ENCODE measurements at places on chromosomes 1 and 21. TPM values are rescaled to one million over a fixed set of nuclear protein-coding genes. Genes with fewer than 3 reads are reported as not detected.
A peak's percentile ranks its signal among the peaks of the same experiment; 100 is the strongest.

GRCh38 chr1:6024376-6024775 is 21.3 kb upstream of the KCNAB2 start:
- no peak for DNase-seq

DNA sequence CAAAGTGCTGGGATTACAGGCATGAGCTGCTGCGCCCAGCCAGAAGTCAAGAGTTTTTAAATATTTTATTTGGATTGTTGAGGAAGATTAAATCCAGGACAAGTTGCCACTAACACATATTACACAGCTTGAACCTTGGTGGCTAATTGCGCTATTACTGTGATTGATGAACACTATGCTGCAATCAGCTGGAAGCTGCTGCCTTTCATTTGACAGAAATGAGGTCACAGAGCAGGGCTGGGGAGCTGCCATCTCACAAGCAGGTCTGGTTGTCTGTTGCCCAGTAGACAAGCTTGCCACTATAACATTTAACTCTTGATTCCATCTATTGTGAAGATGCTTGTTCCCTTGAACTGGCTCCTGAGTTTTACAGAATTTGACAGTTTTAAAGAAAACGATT is 37.4 kb upstream of the NRDC start:
- DNase-seq: no peak

GRCh38 chr1:221408117-221408803 is 333.6 kb downstream of the DUSP10 start:
- DNase-seq: no peak

DNA sequence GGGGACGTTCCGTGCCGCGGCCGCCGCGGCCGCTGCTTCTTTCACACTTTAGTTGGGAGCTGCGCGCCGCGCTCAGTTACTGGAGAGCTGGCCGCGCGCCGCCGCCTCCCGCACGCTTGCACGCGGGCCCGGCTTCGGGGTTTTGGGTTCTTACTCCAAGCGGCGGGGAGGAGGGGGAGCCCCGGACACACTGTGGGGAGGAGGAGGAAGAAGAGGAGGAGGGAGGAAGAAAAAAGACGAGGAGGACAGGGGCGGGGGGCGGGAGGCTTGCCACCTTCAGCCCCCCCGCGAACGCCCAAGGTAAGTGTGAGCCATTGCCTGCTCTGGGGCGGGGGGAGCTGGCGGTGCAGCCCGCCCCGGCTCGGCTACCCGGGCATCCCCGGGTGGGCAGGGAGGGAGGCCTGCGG is 243 bp downstream of the C1orf21 start:
- DNase-seq: no peak

- DNase-seq: no peak
Observed at GRCh38 chr1:48610628-48611542, 138.9 kb upstream of the SPATA6 start.

DNA sequence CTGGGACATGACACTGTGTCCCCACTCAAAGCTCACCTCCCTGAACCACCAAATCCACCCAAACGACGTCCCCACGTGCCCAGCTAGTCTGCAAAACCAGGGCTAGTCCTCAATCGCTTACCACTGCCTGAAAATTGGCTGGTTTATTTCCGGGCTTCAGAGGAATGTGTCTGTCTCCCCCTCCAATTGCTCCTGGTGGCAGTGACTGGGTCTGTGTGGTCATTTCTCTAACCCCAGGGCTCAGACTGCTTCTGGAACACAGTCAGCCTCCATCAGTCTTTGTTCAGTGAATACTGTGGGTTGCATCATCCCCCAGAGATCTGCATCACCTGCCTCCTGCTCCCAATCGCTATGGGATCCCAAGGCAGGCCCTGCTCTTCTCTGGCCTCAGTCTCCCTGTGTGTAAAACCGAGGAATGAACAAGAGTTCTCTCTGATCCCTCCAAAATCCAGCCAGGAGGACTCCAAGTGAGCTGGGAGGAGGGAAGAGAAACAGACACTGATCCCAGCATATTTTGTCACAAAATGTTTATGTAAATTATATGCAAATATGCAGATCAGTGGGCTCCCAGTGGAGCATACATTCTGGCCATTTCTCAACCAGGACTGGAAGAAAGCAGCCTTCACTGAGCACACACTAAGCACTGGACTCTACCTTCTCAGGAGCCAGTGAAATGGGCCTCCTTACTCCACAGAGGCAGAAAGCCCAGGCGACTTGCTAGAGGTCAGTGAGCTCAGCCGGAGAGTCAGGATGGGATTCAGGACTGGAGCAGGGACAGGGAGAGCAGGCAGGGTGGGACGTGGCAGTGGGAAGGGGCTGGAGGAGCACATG is 20.9 kb downstream of the SDC3 start:
- DNase-seq: no peak

- no peak for DNase-seq
Observed at GRCh38 chr21:34790834-34791233, 122.0 kb downstream of the CLIC6 start.

- DNase-seq: no peak
Observed at GRCh38 chr1:234902774-234903547, 225.7 kb downstream of the TOMM20 start.

DNA sequence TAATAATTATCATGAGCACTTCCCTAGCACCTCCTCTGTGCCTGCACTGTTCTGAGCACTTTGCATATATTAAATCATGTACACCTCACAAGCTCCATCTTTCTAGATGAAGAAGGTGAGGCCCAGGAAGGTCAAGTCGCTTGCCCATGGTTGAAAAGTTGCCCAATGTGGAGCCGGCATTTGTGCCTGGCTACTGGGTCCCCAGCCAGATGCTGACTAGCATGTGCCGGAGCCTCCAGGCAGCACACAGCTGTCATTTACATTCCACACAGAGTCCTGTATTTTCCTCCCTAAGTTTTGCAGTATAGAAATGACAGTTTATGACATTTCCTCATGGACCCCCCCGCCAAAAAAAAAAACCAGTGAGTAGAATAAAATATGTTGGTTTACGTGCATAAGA is 94.3 kb downstream of the BCAR3 start:
- no peak for DNase-seq

GRCh38 chr1:46434358-46434757 is 40.2 kb downstream of the FAAH start:
- DNase-seq: no peak

DNA sequence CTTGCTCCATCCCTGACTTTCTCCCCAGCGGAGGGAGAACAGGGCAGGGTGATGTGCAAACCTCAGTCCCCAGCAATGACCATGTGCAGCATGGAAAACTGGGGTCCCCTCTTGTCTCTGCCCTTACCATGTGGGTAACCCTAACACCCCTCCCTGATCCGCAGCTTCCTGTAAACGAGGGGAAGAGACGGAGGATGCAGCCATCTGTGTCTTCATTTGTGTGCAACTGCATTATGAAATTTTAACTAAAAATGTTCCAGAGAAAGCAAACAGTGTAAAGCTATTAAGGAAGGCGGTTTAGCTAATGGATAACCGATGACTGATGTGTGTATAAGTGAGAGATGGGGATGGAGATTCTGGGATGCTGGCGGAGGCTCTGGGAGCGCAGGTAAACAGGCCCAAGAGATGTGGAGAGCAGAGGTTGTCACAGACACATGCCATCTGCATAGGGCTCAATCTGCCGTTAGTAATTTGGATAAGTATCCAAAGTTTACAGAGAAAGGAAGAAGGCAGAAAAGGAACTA is 206.6 kb downstream of the DSCAM start:
- DNase-seq: no peak

GRCh38 chr1:117671781-117672501 is 66.1 kb downstream of the TENT5C start:
- peak; percentile 52 for DNase-seq

BGLAP gene
- under 0.01 TPM for total RNA-seq

LRRC53 gene
- total RNA-seq: not detected

TTC22 gene
- total RNA-seq: not detected

TNN gene
- not detected for total RNA-seq

DDAH1 gene
- 31.8 TPM for total RNA-seq

OR10J1 gene
- total RNA-seq: not detected

KRTAP19-6 gene
- total RNA-seq: not detected
